ENCODE measurements at places on chromosomes 16 and 17.

- no peak for DNase-seq
These were observed 147.1 kb downstream of the FOXL1 start for GRCh38 chr16:86725401-86725800.

- DNase-seq: peak; percentile 31
These were observed 1.7 kb downstream of the SMIM5 start for GRCh38 chr17:75634754-75635609.

DNA sequence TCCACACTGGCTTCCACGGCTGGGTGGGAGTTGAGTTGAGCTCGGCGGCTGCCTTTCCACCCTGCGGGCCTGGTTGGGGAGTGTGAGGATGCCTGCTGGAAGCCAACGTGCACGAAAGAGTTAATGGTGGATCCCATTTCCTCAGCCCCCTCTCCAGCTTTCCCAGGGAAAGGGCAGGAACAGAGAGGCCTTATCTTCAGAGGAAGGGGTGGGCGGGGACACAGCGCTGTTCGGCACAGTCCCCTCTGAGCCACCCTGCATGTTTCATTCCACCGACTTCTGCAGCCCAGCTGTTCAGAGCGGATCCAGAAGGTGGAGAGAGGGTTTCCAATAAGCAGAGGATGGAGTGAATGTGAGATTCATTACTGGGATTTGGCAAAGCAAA lies 295.3 kb downstream of the SEC14L1 start:
- DNase-seq: no peak

DNA sequence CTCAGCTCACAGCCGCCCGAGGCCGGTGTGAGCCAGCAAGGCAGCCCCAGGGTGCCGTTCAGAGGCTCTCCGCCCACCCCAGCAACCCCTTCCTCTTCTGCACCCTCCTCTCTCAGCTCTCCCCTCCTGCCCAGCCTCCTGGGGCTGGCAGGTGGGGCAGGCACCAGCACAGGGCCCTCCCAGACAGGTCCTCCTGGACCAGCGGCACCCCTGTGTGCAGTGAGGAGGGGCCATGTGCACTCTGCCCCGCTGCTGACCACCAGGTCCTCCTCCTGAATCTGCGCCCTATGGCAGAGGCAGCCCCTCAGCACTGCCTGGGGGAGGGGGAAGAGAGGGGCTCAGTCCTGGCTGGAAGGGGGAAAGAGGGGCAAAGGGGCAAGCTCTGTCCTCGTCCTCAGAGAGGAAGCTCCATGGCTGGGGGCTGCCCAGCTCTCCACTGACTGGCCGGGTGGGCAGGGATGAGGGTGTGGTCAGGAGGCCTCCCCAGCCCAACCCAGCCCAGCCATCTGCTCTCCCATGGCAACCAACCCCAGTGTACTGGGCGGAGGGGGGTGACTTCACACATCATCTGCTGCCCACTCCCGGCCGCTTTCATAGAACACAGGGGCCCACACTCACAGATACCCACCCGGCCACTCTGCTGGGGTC lies 5.4 kb upstream of the BCAR1 start:
- no peak for DNase-seq

DNA sequence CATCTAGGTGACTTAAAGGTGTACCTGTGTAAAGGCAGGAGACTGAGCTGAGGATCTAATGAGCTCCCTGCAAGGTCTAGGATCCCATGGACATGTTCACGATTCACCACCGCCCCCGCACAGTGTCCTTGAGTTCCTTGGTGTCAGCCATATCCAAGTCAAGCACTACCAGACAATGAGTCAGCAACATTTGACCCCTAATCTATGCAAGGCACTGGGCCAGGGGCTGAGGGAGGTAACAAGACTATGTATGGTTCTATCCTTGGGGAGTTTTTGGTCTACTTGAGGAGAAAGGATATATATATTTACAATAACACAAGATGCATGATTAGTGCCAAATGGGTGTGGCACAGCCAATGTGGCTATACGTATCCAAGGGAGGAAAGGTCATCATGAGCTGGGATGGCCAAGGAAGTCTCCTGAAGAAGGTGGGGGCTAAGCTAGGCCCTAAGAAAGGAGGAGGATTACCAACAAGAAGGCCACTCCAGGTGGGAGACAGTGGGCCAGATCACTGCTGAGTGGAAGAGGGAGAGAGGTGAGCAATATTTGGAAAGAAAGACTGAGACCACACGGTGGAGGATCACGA lies 35.0 kb downstream of the ITGB3 start:
- DNase-seq: no peak

- DNase-seq: peak; percentile 31
These were observed 5.1 kb downstream of the ATP2A1 start for GRCh38 chr16:28883221-28883996.

- DNase-seq: no peak
These were observed 77.6 kb downstream of the CHD9 start for GRCh38 chr16:53132406-53132805.

DNA sequence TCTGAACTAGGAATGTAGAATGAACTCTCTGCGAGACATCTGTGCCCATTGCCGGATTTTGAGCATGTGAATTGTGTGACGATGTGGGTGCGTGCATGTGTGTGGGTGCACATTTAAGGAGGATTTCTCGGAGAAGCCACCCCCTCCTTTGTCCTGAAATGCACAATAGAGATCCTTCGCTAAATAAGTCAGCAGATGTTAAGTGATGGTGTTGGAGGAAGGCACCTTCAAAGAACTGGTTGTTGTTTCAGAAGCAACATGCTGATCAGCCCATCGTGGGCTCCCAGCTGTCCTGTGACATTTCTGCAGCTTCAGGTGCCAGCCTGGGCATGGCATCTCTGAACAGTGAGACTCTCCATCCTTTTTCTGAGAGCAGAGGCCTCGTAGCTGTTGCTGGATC lies 194.9 kb downstream of the MSI2 start:
- DNase-seq: no peak

DNA sequence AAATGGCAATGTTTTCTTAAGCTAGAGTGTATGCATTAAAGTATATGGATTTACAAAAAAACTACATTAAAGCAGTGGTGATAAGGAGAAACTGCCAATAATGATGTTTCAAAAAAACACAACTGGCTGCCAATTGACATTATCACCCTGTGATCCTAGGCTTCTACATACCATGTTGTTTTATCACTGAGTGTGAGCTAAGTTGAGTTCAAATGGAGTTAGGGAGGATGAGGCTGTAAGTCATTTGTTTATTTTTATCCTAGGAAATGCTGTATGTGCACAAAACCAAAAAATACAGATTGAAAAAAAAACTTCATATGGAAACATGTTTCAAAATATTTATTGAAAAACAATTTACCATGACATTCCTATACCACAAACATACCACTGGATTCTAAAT lies 22.9 kb downstream of the CHCT1 start:
- no peak for DNase-seq

DNA sequence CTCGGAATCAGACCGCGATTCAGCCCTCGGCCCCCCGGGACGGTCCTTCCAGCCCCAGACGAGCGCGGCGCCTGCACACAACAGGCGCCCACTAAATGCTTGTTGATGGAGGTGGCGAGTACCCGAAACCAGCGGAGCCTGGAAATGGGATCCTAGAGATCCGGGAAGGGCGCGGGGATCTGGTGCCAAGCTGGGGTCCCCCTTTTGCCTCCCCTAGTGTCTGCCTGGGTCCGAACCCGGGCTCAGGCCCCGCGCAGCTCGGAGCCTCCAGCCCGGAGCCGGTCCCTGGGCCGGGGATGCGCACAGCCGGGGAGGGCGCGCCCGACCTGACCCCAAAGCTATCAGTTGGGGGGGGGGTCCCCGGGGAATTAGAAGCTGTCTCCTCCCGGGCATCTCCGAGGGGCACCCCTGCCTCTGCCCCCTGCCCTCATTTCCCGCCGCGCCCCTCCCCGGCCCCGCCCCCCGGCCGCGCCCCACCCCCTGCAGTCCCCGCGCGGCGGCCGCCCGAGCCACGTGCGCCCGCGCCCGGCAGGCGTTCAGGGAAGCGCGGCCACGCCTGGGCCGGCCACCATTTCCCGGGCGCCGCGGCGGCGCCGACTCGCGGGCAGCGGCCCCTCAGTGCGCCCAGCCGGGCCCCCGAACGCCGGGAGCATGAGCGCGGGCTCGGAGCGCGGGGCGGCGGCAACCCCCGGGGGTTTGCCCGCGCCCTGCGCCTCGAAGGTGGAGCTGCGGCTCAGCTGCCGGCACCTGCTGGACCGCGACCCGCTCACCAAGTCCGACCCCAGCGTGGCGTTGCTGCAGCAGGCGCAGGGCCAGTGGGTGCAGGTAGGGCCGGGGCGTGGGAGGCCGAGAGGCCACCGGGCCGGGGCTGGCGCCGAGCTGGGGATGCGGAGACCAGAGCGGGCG lies at the start of gene CPNE7:
Gene CPNE7, plus strand, starts transcription at position 512 of the 906 bp plus-strand sequence. Its CDS starts 140 bp downstream, at position 652.
- DNase-seq: peak; percentile 46

- DNase-seq: no peak
These were observed 105.4 kb downstream of the ZNF423 start for GRCh38 chr16:49750341-49751000.

DNA sequence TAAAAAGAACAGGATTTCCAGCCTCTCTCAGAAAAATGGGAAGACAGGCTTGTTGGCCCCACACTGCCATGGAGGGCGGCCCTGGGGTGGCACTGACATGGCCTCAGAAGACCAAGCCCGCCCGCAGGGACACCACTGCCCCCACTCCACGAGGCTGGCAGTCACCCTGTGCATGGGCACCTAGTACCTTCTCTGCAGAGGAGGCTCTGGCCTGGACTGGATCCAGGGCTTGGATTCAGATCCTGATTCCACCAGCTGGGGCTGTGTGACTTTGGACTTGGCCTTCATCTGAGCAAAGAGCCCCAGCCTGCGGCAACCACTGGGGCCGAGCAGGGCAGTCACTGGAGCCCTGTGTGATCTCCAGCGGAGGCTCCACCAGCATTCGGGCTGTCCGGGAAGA lies 16.8 kb upstream of the FASN start:
- DNase-seq: no peak

DNA sequence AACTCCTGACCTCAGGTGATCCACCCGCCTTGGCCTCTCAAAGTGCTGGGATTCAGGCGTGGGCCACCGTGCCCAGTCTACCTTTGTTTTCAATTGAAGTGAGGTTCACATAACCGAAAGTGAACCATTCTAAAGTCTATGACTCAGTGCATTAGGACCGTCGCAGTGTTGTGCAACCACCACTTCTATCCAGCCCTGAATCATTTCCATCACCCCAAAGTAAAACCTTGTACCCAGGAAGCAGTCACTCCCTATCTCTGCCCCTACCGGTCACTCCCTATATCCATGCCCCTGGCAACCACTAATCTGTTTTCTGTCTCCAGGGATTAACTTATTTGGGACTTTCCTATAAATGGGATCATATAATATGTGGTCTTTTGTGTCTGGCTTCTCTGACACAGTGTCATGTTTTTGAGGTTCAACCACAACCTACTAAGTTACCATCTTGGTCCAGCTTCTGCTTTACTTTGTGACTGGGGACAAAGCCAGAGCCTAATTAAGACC lies 28.3 kb upstream of the CDC42EP4 start:
- DNase-seq: no peak

GRCh38 chr16:12661656-12662172 lies 142.0 kb downstream of the CPPED1 start:
- DNase-seq: peak; percentile 27

- DNase-seq: no peak
These were observed 8.2 kb downstream of the TMEM106A start for GRCh38 chr17:43219746-43220380.

- peak; percentile 4 for DNase-seq
These were observed 48.5 kb downstream of the WWOX start for GRCh38 chr16:78147911-78148401.

DNA sequence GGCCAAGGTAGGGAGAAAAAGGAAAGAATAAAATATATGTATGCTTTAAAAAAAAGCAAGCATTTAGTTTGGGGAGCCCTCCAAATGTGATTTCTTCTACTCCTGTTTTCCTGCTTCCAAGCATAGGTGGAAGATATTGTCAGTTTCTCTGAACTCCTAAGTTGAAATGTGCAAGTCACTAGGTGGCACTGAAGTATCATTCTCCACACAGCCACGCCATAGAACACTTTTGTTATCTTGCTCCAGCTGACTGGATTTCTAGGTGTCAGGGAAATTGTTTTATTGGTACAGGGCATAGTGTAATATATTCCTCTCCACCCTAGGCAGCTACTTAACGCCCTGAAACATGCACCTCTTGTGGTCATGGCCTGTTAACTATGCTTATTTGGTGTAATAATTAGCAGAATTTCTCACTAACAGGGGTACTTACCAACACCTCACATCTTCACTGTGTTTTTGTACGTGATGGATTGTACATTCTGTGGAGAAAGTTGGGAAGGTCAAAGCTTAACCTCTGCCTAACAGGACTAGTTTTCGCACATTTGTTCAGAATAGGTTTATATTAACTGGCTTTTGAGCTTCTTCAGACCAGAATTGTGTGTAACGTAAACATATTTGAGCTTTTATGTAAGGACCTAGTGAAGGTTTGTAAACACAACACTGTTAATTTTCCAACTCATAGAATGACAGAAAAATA lies 69.3 kb downstream of the FTO start:
- DNase-seq: peak; percentile 83

- DNase-seq: no peak
These were observed 62.4 kb upstream of the TBX2 start for GRCh38 chr17:61337290-61337689.

DNA sequence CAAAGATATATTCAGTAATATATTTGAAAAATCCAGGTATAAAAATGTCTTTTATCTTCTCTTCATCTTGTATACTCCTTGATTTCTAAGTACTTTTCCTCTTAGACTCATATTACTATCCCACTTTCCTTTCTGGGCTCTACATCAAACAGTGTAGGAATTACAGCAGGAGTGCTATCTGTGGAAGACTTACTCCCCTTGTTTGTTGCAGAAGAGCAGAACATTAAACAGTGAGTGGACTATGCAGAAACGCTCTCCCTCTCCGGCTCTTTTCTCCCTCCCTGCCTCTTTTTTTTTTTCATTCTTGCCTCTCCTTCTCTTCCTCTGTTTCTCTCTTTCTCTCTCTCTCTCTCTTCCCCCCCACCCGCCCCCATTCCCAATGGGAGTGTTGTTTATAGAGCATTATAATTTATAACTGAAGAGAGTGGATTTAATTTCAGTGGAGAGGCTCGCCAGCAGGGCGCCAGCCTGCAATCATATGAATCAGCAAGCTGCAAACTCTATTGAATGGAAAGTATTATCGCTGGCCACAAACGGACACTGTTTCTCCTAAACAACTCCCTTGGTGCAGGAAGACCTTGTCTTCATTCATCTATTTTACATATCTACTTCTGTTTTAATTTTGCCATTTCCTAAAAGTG lies 242.3 kb upstream of the TBX2 start:
- DNase-seq: no peak

- peak; percentile 60 for DNase-seq
These were observed at the start of gene SPATA32 for GRCh38 chr17:45261577-45262515. Gene SPATA32 (minus strand): TSS chr17:45262094. CDS start chr17:45262016, 78 bp downstream.

DNA sequence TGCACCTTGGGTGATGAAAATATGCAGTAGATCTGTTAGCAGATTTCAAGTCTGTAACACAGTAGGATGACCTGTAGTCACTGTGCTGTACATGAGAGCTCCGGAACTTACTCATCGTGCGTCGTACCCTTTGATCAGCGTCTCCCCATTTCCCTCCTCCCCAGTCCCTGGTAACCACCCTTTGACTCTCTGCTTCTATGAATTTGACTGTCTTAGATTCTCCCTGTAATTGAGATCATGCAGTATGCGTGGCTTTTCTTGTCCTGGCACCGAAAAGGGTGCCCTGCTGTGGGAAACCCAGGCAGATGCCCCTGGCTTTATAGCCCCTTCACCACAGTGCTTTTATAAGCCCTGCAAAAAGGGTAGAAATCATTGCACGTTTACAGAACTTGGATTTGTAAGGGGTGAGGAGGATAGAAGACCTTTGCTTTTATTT lies 20.5 kb downstream of the CLEC16A start:
- no peak for DNase-seq

- DNase-seq: no peak
These were observed 5.4 kb upstream of the PIK3R6 start for GRCh38 chr17:8872705-8873435.
